ENCODE measurements at places on chromosomes 7 and 10.

DNA sequence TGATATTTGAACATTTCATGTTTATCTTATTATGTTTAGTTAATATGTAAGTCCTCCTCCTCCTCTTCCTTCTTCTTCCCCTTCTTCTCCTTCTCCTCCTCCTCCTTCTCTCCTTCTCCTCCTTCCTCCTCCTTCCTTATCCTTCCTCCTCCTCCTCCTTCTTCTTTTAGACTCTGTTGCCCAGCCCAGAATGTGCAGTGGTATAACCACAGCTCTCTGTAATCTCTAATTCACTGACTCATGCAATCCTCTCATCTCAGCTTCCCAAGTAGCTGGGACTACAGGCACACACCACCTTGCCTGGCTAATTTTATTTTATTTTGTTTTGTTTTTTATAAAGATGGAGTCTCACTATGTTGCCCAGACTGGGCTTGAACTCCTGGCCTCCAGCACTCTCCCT lies 83.4 kb upstream of the ODAD2 start:
- DNase-seq = no peak

DNA sequence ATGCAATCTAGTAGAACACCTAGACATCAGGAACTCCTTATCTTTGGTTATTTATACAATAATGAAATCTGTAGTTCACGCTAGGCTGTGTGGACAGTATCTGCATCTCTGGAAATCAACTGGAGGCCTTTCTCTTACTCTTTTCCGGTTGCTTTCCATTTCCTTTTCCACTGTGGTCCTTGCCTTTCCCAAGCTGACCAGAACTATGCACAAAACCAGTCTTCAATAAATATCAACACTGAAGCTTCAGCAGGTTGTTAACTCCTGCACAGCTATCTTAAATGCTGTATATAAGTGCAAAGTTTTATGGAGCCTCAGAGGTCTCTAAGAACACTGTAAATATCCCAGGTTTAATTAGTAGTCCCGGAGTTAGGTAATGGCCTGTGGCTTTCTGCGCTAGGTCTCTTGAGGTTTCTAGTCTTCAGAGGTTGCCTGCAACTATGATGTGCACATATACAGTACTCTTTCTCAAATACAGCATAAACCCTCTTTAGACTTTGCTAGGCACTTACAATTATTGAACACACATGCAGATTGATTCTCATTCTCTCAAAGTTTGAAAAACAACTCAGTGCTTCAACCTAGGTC lies 2.4 kb downstream of the KLLN start:
- no peak for DNase-seq

- DNase-seq = no peak
Measured at GRCh38 chr10:31866118-31866670, 62.4 kb downstream of the ARHGAP12 start.

GRCh38 chr7:8277394-8277982 lies 15.5 kb upstream of the ICA1 start:
- no peak for DNase-seq

- DNase-seq = peak; percentile 74
Measured at GRCh38 chr7:70569335-70569819, 562.6 kb upstream of the GALNT17 start.

- DNase-seq = no peak
Measured at GRCh38 chr10:93378997-93379730, 103.0 kb downstream of the MYOF start.

DNA sequence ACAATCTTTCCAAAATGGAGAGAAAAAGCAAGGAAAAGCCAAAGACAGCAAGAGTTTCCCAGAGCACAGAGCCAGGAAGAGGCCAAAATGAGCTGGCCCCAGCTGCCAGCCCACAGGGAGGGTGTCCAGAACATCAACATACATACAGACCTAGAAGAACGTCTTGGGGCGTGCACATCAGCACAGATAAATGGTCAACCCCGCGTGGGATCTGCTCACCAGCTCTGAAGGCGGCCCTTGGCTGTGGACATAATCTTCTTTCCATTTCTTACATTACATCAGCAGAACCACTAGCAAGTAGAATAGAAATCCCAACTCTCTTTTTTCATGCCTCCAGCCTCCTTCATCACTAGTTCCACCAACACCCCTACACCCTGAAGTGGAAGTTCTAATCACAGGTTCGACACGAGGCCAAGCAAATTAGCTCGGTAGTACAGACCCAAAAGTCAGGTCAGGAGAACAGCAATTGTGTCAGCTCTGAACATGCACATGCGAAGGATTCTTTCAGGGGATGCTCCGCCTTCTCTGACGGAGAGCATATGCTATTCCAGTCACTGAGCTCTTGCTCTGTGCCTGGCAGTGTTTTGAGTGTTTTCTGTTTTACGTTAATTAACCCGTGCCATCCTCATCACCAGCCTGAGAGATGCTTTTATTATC lies 16.4 kb downstream of the SH3PXD2A start:
- no peak for DNase-seq

DNA sequence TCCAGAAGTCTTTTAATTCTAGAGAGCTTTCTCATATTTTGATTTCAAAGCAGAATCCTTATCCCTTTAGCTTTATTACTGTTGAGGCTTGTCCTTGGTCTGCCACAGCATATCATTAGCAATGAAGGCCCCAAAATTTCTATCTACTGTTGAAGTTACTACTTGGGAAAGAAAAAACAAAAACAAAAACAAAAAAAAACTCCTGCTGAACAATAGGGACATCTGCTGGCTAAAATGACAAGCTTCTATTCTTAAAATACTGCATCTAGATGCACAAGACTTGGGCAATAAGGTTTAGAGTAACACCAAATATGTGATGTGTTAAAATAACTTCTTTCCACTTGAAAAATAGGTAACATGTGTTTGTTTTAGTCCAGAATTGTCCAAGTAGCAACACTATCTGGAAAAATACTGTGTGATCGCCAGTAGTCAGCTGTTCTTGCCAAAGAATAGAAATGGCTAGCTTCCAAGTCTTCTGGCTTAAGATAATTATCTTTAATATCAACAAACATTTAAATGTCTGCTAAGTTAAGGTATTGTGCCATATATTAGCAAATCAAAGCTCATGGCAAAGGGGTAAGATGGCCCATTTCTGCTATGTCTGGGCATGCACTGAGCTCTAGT lies 3.8 kb upstream of the DMTF1 start:
- peak; percentile 35 for DNase-seq

DNA sequence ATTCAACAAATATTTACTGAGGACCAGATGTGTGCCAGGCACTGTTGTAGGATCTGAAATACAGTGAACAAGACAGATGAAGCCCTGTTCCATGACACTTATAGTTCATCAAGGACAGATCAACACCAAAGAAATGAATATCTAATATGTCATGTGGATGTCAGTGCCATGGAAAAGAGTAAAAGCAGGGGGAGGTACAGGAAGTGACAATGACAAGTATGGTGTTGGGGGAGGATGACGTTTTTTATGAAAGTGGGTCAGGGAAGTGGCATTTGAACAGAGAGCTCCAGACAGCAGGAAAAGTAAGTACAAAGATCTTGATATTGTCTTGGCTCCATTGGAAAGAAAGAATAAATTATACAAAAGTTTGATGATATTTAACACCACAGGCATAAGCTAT lies 7.0 kb upstream of the SFMBT2 start:
- DNase-seq = no peak

- DNase-seq = no peak
Measured at GRCh38 chr10:34626158-34626880, 188.8 kb downstream of the PARD3 start.

Data from Caki2 (cell line).